Muscle of leg (tissue), 16 donors: ENCODE measurements at places on chromosomes 11 and 22.

DNA sequence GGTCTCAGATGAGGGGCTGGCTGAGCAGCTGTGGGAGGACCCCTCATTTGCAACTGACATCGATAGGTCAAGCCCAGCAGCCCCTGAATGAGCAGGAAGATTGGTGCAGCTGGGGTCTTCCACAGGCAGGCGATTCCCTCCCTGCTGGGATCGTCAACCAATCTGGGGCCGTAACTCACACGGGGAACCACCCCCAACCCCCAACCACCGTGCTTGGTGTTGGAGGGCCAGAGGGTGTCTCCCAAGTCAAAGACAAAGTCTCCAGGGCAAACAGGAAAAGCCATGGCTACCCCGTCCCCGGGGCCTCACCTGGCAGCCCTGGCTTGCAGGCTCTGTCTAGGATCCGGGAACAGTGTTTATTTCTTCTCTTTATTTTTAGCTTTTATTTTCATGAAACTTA, 26.9 kb upstream of the SCUBE1 start:
- no peak for DNase-seq

- no peak for DNase-seq
These were observed 54.5 kb upstream of the PLET1 start for GRCh38 chr11:112315057-112315720.

DNA sequence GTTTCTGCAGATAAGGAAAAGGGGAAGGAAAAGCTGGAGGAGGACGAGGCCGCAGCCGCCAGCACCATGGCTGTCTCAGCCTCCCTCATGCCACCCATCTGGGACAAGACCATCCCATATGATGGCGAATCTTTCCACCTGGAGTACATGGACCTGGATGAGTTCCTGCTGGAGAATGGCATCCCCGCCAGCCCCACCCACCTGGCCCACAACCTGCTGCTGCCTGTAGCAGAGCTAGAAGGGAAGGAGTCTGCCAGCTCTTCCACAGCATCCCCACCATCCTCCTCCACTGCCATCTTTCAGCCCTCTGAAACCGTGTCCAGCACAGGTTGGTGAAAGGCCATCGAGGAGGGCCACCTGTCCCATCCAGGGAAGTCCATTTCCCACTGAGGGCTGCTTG, 5.6 kb downstream of the TEF start:
- DNase-seq, result no peak

DNA sequence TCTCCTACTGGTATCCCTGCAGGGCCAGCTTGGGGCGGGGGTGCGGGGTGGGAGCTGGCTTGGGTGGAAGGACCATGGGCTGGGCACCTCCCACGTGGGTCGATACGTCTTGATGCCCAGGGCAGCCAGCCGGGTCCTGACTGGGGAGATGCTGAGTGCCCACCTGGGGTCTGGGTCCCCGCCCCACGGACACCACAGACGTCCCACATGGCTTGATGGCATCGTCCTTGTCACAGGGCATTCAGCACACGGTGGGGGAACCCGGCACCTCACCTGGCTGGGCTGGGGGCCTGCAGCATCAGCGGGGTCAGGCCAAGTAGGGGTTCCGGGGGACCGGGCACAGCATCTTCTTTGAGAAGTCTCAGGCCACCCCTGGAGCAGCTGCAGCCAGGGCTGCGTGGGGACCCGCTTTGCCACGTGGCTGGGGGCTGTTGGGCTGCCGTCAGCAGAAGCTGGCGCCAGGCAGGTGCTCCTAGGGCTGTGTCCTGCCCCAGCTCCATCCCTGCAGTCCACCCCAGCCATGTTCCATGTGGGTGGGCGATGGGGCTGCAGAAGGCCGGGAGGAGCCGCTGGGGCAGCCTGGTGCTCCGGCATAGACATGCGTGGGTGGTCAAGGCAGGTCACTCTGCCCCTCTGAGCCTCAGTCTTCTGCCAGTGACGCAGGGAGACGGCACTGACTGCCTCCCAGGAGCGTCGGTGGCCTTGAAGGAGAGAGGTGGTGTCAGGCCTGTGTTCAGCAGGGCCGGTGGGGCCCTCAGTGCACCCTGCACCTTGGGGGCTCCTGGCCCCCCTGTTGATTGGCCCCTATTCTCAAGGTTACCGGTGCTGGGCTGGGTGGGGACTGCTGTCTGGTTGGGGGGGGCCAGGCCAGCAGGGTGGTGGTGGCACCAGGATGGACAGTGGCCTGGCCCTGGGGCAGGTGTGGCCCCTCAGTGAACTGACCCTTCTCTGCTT, 8.4 kb downstream of the SELENOO start:
- DNase-seq, result no peak

- no peak for DNase-seq
These were observed 59.1 kb upstream of the MPEG1 start for GRCh38 chr11:59271811-59272327.
